Activated T-helper 1 cell treated with Interleukin-2 at 50 U/mL for 16 hours (primary cell): ENCODE measurements at places on chromosomes 3 and 15.

GRCh38 chr3:49653621-49654020, 20.5 kb upstream of the APEH start:
- DNase-seq: no peak

GRCh38 chr3:135736740-135737139, 228.8 kb upstream of the PPP2R3A start:
- DNase-seq: no peak

GRCh38 chr3:136543385-136543784, 208.8 kb downstream of the STAG1 start:
- no peak for DNase-seq

- DNase-seq: no peak
These were observed 2.8 kb upstream of the CCDC80 start for GRCh38 chr3:112643621-112644240.

GRCh38 chr3:148289159-148289558, 408.5 kb upstream of the AGTR1 start:
- no peak for DNase-seq
